AG09309 (cell line): ENCODE measurements at places on chromosomes 7 and 10.

DNA sequence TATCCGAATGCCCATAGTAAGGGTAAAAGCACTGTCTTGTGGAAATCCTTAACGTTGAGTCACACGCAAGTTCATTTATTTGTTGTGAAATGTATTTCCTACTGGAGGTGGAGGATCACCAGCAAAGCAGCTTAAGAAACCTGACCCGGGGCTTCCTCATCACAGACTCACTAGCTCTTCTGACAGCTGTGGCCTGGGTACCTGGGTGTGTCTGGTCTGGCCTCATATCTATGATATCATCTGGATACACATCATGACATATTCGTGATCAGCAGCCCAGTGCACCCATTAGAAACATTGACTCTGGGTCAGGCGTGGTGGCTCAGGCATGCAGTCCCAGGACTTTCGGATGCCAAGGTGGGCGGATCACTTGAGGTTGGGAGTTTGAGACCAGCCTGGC, 8.8 kb downstream of the DRGX start:
- DNase-seq = peak; percentile 76

GRCh38 chr10:98444314-98445006, 2.3 kb downstream of the HPS1 start:
- no peak for DNase-seq

GRCh38 chr10:76962851-76963250, 674.8 kb downstream of the KCNMA1 start:
- peak; percentile 62 for DNase-seq

DNA sequence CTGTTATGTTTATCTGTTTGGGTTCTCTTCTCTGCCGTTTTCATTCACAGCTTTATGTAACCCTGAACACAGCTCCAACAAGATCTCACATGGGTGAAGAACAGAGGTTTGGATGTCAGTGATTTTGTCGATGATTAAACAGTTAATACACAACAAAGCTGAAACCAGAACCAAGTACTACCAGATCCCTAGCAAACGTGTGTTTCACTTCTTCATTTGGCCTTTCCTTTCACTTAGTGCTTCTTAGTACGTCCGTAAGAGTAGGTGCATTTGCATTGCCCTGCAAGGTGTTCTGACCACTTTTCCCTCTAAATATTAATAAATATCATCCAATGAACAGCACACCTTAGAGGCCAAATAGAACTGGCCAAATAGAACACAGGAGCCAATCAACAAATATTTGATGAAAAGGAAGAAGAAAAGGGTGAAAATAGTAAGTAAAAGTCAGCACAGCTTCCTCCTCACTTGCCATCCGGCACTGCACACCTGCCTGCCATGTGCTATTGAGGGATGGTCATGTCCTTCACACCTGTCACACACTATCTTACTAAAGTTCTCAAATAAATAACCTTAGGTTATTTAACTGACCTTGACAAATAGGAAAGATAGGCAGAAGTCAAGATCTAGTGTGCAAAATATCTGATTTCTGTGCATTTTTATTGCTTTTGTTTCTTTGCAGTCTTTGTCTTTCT, 252.6 kb upstream of the ANKRD30A start:
- DNase-seq = no peak

- DNase-seq = no peak
These were observed 45.5 kb upstream of the VKORC1L1 start for GRCh38 chr7:65827366-65827765.

GRCh38 chr7:68720697-68721096, 877.6 kb upstream of the AUTS2 start:
- DNase-seq = no peak

DNA sequence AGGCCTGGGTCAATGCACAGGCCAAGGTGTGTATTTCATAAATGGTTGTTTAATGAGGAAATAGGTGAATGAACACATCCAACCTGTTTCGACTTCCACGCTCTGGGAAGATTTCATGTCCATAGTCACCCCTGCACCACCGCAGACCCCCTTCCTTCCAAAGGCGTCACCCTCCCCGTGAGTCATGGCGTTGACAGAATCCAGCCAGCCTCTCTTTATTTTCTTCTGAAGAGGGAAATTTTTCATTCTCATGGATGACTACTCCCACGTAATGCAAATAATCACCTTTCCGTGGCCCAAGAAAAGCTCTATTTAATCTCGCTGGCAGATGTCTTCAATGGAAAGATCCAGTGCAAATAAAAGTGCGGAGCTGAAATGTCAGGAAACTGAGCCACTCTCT, 75.3 kb upstream of the FOXK1 start:
- DNase-seq = no peak

DNA sequence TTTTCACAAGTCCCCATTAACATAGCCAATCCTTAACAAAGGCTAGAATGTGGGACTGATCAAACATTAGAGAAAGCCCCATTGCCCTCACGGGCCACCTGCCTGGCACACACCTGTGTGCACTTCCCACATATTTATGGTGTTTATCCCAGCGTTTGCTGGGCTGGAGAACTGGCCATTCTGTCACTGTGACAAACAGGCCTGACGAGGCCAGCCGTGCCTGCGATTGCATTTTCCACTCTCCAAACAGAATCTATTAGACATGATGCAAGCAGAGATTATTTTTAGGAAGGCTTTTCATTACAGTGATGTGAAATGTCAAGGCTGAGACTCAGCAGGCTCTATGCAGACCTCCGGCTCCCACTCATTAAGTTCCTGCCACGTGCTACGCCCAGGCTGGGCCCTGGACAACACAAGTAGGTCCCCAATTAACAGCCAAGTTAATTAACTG, 20.4 kb downstream of the PTPRN2 start:
- DNase-seq = no peak

GRCh38 chr10:114017271-114017670, 26.4 kb upstream of the ADRB1 start:
- no peak for DNase-seq

GRCh38 chr10:82464966-82465365, 590.0 kb downstream of the NRG3 start:
- no peak for DNase-seq
